Fibroblast of upper back skin (primary cell): ENCODE measurements at places on chromosomes 16 and 17.

GRCh38 chr17:38608648-38609047 lies 2.9 kb upstream of the SRCIN1 start:
- no peak for DNase-seq

GRCh38 chr16:83954577-83955016 lies 1.6 kb downstream of the OSGIN1 start:
- DNase-seq: peak; percentile 34

GRCh38 chr17:1492249-1493206 lies at the start of gene MYO1C:
Gene MYO1C, minus strand, starts transcription at chr17:1492686. Its CDS starts 199 bp downstream, at chr17:1492487.
- no peak for DNase-seq

DNA sequence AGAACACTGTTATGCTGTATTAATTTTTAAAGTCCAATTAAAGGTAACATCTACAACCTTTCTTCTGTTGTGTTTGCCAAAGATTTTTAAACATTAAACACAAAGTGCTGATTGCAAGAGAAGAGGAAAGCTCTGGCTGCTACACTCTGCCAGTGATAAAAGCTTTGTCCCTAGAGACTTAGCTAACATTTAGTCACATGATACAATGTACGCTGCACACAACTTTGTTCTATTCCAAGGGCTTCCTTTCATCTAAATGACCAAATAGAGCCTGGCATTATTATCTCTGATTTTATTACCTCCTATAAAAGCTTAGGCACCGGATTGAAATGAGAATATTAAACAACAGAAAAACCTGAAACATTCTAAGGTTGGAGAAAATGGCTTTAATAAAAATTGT lies 388.7 kb upstream of the PMFBP1 start:
- peak; percentile 3 for DNase-seq

DNA sequence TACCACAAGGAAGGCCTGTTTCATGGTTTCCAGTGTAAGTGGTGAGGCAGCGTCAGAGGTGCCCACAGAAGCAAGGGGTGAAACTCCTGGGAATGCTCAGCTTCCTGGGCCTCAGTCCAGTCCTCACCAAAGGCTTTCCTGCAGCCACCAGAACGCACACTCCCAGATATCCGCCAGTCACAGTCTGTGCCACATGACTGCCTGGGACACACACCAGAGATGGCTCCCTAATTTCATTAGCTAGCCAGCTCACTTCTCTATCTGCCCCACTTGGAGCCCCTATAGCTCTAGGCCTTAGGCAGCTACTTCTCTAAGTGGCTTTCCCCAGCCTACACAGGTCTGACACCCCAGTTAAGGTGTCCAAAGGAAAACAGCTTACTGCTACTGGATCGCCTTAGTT lies 77.0 kb downstream of the CYTH1 start:
- DNase-seq: no peak

DNA sequence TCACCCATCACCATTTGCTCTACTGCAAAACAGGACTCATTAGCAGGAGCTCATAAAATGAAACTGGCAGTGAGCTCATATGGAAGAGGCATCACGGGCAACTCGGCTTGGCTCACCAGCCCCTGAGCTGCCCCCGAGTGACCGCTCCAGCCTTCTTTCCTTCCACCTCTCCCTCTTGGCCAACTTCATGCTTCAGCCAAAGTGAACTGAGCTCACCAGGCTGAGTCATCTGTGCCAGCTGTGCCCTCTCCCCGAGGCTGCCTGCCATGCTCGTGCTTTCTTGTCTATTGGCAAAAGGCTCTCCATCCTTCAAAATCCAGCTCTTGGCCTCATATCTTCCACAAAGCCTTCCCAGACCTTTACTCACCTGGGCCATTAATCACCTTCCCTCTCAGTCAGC lies 391.4 kb downstream of the WWOX start:
- no peak for DNase-seq

DNA sequence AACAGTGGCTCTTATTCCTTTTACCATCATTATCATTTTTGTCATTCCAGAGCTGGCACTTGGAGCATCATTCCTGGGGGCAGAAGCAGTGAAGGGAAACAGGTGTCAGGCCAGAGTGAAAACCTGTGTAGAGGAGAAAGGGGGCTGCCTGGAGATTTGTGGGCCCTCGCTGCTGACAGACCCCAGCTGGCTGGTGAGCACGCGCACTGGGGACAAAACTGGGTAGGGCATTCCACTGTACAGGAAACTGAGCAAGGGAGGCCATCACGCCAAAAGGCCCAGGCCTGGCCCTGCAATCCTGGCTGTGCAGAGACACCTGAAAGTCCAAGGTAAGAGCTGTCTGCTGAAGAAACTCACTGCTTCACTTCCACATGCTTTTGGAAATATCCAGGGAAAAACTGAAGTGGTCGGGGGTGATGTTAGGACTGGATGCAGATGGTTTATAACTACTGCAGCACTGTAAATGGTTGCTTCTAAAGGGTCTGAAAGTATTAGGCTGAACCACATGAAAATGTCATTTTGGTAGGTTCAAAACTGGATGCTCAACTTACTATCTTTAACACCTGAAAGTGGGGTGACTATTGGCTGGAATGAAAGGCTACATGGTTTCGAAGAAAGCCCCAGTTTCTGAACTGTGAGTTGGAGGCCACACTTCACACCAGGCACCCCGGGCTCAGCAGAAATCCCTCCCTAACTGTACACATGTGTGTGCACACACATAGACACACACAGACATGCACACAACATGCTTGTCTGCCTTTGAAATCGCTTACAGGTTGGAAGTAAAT lies 225.0 kb downstream of the C16orf78 start:
- DNase-seq: no peak

- peak; percentile 96 for DNase-seq
Measured at GRCh38 chr17:62778990-62779681, 29.0 kb downstream of the MARCHF10 start.

DNA sequence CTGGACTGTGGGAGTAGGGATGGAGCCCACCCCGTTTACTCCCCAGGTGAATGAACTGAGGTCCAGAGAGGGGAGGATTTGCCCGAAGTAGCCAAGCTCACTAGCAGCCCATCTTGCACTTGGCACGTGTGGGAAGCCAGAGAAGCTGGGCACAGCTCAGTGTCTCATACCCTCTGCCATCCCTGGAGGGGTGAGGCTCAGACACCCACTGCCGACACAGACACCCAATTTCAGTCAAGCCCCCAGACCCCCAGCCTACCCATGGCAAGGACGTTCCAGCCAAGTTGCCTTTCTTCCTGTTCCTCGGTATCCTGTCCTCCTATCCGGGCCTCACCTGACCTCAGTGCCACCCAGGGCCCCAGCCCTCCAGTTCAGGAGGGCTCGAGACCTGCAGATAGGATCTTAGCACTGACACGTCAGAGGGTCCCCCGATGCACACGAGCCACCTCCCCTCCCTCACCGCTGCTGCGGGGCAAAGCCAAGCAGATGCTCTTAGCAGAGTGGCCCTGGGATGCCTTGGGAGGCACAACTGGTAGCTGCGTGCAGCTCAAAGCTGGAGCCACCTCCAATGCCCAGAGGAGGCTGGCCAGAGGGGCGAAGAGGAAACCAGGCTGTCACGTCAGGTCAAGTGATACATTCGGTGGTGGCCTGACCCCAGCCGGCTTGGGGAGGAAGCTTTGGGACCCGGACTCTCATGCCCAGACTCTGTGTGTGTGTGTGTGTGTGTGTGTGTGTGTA lies 90.4 kb upstream of the TNRC6C start:
- DNase-seq: no peak

DNA sequence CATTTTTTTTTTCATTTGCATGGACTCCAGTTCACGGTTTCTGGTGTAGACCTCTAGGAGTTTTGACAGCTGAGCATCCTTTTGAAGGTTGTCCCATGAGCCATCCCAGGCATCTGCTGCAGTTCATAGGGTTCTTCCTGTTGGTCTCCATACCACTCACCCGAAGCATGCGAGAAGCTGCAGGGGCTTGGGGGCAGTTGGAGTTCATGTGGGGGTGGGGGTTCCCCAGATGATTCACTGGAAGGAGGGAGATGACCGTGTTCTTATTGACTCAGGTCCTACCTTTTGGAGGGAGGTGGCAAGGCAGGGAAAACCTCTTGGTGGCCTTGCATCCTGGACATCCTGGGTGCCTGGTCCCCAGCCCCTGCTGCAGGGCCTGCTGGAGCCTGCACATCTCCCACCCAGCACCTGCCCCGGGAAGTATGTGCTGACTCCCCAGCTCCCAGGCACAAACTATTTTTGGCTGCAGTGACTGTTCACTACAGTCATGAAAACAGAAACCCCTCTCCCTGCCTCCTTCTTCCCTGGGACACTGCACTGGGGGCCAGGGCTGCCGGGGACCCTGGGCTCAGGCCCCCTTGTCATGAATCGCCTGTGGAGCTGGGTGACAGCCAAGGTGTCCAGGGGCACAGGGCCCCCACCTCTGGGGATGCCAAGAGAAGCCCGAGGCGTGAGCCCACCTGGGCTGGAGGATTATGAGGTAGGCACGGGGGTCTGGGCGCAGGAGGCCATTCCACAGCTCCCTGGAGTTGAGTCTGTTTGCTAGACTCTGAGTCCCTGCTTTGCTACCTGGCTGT lies 64.9 kb upstream of the LGALS9 start:
- DNase-seq: peak; percentile 67

DNA sequence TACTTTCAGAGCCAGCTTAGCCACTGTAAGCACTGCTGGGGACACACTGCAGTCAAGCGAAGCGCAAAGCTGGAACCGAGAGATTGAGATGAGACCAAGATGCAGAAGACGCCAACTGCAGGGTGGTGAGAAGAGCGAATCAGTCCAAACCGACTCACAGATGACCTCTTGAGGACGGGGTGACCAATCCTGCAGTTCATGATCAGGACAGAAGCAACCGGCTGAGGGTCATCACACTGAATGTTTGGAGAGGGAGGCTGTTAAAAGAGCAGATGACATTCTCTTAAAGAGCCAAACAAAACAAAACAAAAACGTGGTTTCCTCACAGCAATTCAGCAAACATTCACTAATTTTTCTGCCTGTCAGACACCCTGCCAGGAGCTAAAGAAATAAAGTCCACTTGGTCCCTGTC lies 8.5 kb downstream of the HASPIN start:
- DNase-seq: no peak

DNA sequence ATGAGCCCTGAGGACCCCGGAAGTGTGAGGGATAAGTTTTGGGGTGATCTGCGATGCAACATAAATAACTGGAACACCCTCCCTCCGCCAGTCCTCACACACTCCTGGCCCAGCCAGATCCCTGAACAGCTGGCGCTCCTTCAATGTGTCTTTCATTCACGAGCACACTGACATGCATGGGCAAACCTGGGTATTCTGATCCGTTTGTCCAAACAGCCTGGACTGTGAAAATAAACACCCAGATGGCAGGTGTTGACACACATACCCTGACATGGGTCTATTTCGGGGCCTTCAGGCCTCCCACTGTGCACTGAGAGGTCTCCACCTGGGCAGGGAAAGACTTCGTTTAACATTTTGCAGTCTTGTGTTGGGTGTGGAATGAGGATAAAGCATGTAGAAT lies 3.0 kb upstream of the CPNE2 start:
- no peak for DNase-seq
